ENCODE measurements at places on chromosomes 12 and 14.
A peak's percentile ranks its signal among the peaks of the same experiment; 100 is the strongest.

GRCh38 chr12:17344649-17345048 is 738.7 kb upstream of the LMO3 start:
- DNase-seq = no peak

DNA sequence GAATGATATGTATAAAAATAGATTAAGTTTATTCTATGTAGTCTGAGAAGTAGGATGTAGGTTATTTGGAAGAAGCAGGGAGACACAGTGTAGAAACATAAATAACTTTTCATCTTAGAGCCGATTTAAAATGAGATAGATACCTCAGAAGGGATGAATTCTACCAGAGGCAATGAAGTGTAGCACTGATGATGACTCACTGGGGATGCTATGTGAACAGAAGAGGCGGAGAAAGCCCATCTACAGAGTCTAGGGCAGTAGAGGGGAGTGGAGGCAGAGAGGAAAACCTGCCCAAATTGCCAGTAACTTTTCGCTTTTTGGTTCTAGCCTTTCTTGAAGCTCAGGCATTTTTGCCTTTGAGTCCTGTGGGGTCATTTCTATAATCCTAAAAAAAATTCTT is 451.8 kb downstream of the ATP23 start:
- no peak for DNase-seq

DNA sequence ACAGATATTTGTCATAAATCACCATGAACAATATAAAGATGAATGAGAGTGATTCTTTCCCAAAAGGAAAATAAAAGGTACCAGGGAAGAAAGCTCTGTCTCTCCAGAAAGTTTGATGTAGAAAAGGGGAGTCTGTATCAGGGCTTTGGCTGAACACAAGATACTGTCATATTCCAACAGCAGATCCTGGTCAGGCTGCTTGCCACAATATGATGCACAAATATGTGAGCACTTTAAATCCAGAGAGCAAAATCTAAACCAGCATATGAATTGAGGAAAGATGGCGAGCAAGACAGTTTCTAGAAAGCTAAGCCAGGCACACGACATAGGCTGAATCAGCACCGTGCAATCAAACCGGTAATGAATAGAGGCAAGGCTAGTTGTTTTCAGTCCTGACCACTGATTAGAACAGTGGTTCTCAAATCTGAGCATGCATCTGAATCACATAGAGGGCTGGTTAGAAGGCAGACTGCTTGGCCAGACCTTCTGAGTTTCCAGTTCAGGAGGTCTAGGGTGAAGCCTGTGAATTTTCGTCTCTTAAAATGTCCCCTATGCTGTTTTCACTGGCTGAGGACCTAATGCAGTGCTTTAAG is 60.7 kb downstream of the PLCZ1 start:
- no peak for DNase-seq

DNA sequence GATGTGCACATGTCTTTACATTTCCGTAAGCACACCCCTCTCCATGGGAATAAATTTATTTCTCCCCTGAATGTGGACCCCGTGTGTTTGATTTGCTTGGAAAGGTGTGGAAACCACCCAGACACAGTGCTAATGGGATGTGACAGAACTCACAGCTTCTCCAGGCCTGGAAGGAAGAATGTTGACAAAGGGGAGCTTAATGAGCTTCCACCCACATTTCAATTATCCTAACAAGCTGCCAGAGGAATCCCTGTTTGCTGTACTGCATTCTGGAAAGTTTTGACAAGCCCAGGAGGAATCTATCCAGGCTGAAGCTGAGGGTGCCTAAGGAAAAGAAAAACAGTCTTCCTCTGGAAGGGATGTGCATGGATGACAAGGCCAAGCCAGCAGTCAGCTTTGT is 51.2 kb upstream of the CCDC60 start:
- no peak for DNase-seq

- DNase-seq = no peak
Observed at GRCh38 chr12:131025939-131026702, 72.4 kb downstream of the ADGRD1 start.

GRCh38 chr14:100557658-100558057 is 29.6 kb downstream of the BEGAIN start:
- DNase-seq = no peak

- no peak for DNase-seq
Observed at GRCh38 chr12:120762086-120762485, 36.5 kb downstream of the ACADS start.

- no peak for DNase-seq
Observed at GRCh38 chr12:115638733-115639647, 638.5 kb downstream of the MED13L start.

- no peak for DNase-seq
Observed at GRCh38 chr12:115687094-115687493, 590.4 kb downstream of the MED13L start.

DNA sequence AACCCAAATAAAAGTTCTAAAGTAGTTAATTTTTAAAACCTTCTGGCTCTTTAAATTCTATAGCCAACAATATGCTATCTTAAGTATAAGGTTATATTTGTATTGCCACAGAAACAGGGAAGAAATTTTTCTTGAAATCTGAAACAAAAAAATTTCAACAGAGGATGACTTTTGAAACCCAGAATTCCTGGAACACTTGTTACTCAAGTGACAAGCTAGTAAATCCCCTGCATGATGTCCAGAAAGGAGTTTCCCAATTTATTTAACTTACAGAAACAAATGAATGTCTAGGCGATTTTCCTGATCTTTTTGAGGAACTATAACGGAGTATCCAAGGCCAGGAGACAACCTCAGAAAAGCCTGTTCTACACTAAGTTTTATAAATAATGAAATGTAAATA is 69.6 kb downstream of the SLC41A2 start:
- DNase-seq = no peak

GRCh38 chr12:6334940-6335450 is 6.9 kb downstream of the TNFRSF1A start:
- no peak for DNase-seq

DNA sequence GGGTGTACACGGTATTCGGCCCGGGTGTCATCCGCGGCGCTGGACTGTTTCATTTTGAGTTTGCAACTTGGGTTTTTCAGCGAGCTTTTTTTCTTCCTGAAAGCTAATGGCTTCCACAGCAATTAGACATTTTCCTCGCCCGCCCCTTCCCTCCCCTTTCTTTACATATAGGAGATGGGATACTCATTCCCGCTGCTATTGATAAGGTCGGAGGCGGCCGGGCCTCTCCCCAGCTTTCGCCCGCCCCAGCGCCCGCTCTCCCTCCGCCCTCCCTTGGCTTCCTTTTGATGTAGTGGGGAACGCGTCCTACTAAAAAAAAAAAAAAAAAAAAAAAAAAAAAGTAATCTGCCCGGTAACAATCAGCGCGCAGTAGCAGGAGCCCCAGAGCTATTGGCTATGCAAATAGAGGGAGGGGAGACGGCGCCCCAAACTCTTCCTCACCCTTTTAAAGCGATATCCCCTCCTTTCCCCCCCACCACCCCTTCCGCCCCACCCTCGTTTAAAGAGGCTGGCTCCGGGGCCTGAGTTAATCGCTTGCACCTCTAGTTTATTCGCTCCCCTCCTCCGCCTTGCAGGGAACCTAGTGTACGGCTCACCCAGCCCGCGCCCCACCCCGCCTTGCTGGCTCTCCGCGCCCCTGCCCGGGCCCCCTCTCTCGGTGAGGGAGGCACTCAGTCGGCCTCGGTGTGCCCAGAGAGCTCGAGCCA is 1.7 kb upstream of the CCND2 start:
- peak; percentile 69 for DNase-seq

GRCh38 chr12:125902991-125903390 is 837.8 kb downstream of the AACS start:
- no peak for DNase-seq

GRCh38 chr12:20268771-20269170 is 99.6 kb upstream of the PDE3A start:
- DNase-seq = no peak

DNA sequence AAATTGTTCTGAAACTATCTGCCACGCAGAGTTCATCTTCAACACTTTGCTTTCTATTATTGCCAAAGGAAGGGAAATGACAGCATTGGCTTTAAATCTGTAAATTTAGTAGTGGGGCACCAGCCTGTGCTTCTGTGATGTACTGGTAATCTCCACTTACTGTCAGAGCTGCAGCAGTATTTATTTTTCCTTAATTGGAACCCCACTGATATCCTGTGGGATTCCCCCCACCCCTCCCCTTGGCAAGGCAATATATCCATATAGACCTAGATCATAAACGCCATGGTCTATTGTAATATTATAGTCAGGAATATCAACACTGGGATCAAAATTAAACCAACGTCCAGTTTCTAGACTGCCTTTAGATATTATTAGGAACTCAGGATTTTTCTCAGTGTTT is 96.7 kb downstream of the RMST start:
- DNase-seq = no peak

GRCh38 chr12:88310069-88310468 is 168.0 kb downstream of the TMTC3 start:
- DNase-seq = no peak

DNA sequence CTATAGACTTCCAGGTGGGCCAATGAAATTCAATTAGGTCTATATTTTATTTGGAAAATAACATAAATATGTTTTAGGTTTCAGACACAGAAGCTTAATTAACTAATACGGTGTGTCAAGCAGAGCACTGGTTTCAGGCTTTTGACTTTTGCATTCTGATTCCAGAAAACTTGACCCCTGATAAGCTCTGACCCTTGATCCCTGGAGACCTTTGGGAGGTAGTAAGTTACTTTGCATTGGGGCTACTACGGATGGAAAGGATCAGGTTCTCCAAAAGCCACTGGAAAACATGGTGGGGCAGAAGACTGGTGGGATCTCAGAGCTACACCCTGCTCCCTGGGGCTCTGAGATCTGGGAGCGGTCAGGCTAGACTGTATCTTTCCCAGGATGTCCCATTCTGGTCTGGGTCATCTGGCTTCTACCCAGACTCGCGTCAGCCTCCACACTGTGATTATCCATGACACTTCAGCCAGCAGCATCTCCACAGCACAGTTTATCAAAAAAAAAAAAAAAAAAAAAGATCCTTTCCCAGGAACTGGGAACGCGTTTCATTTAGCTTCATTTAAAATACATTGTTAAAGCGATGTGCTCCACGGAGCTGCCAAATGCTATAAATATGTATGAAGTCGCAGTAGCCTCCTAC is 17.8 kb upstream of the EMP1 start:
- DNase-seq = no peak

- no peak for DNase-seq
Observed at GRCh38 chr12:108939594-108939993, 59.7 kb downstream of the DAO start.

- no peak for DNase-seq
Observed at GRCh38 chr14:96629558-96630222, 127.5 kb downstream of the PAPOLA start.

DNA sequence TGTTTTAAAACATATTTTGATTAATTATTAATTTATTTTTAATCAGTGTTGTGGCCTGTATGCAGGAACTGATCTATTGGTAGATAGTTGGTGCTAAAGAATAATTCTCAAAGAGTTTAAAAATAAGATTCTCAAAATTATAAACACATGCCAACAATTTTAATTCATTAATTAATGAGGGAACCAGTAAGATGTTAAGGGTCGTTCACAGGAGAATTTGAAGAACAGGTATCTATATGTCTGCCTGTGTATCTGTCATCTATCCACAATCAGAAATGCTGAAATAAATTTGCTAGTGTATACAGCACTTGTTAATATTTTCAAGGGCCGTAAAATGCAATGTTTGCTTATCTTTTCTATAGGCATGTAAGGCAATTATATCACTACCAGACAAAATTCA is 18.4 kb downstream of the DAAM1 start:
- no peak for DNase-seq

GRCh38 chr12:99092100-99092851 is 447.2 kb downstream of the APAF1 start:
- DNase-seq = no peak

DNA sequence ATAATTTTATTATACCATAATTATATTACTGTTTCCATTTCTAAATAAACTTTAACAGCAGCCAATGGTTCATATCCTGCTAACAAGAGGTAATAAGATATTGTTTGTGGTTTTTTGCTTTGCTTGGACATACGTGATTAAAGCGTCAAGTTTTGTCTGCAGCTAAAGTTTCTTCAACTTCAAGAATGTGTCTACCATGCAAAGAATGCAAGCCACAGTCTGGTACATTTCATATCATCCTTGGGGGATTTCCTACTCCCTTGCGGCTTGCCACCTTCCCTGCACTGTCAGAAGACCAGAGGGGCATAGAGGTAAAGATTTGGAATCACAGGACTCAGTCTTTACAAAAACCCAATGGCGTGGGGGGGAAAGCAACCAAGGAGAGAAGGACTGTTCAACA is 125.2 kb downstream of the MED13L start:
- DNase-seq = no peak

DNA sequence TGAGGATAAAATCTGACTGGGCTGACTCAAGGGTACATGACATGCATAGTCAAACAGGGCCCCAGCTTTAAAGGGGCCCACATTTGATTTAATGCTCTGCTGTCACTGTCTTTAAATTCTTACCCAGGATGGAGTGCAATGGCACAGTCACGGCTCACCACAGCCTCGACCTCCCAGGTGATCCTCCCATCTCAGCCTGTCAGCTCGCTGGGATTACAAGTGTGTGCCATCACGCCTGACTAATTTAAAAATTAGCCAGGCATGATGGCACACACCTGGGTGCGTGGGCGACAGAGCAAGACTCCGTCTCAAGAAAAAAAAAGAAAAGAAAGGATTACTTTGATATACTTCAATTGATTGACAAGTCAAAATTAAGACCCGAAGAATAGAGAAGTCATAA is 9.2 kb upstream of the PLBD1 start:
- no peak for DNase-seq

DNA sequence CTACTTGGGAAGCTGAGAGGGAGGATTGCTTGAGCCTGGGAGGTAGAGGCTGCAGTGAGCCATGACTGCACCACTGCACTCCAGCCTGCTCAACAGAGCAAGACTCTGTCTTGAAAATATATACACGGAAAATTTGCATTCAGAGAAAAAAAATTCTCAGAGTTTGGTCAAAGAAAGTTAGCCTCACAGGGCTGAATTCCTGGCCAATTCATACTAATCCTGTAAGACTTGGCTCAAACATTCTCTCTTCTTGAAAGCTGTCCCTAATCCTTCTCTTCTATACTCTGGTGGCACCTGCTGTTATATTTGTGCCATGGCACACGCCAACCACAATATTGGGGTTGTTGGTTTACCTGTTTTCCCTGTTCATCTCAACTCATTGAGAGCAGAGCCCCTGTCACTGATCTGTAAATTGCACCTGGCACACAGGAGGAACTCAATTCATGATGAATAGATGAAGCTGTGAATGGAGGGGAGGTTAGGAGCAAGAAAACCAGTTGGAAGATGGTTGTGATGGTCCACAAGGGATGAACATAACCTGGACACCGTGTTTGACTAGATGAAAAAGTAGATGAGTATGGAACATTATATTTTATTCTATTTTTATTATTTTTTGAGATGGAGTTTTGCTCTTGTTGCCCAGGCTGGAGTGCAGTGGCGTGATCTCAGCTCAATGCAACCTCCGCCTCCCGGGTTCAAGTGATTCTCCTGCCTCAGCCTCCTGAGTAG is 36.8 kb upstream of the SPTSSA start:
- no peak for DNase-seq

DNA sequence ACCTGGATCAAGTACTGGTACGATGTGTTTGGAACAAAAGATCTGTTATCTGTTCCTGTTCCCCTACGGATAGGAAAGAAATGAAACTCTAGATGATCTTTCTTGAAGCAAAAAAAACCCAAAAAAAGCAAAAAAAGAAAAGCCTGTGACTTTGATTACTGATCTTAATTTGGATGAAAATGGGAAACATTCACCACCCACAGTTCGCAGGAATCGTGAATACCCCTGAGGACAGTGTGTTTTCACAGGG is 138.7 kb upstream of the LMNTD1 start:
- DNase-seq = no peak

Measured in stimulated activated CD4-positive, alpha-beta T cell treated with anti-CD3 and anti-CD28 coated beads, TNF-alpha, amount 100 ng/mL, for 1 hour (primary cell).